ENCODE measurements at places on chromosomes 5 and 9.

- DNase-seq = no peak
Measured at GRCh38 chr9:134535171-134535570, 106.4 kb upstream of the COL5A1 start.

DNA sequence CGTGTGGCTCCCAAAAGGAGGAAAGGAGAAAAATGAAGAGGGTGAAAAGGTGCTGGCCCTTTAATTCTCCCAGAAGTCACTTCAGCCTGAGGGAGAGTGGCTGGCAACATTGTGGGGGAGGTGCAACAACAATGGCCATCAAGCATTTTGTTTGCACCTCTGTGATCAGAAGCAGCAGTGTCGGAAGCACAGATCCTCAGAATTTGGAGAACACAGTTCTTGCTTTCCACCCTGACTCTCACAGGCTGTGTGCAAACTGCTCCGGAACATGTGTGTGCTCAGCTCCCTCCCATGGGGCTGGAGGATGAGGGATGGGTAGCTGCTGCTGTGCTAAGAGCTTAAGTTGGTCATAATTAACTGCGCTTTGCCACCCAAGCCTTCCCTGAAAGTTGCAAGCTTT, 127.1 kb downstream of the DPYSL3 start:
- DNase-seq = no peak

GRCh38 chr9:123354806-123355508, 1.0 kb upstream of the CRB2 start:
- DNase-seq = peak; percentile 30

- DNase-seq = no peak
Measured at GRCh38 chr9:97388721-97389238, 23.1 kb upstream of the TDRD7 start.

- no peak for DNase-seq
Measured at GRCh38 chr9:124285903-124286291, 28.1 kb downstream of the NEK6 start.

GRCh38 chr5:87120518-87121303, 147.0 kb upstream of the RASA1 start:
- peak; percentile 99 for DNase-seq

DNA sequence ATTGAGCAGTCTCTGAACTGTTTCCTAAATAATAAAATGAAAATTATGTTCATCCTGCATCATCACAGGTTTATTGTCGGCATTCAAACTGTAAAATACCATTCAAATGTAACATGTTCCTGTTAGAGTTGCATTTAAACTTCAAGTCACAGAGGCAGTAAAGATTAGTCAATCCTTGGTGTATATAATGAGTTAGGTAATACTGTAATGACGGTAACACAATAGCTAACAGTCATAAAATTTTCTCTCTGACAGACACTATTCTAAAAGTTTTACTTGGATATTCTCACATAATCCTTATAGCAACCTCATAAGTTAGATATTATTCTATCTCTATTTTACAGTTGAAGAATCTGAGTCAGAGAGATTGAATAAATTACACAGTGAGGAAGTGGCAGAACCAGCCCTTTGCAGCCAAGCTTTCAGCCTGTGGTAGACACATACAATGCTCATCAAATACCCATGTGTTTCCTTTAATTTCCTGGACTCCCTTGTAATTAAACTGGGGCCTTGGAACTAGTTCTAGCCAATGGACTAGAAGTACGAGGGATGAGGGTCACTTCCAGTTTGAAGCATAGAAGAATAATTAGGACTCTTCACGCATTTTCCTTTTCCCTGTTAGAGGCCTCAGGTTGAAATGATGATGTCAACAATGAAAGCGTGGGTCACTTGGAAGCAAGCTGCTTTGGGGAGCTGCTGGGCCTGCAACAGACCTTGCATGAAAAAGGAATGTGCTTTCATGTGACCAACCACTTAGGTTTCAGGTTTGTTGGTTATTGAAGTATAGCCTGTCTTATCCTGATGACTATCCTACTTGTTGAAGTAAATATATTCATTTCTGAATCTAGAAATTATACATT, 12.3 kb upstream of the CAST start:
- DNase-seq = peak; percentile 30

DNA sequence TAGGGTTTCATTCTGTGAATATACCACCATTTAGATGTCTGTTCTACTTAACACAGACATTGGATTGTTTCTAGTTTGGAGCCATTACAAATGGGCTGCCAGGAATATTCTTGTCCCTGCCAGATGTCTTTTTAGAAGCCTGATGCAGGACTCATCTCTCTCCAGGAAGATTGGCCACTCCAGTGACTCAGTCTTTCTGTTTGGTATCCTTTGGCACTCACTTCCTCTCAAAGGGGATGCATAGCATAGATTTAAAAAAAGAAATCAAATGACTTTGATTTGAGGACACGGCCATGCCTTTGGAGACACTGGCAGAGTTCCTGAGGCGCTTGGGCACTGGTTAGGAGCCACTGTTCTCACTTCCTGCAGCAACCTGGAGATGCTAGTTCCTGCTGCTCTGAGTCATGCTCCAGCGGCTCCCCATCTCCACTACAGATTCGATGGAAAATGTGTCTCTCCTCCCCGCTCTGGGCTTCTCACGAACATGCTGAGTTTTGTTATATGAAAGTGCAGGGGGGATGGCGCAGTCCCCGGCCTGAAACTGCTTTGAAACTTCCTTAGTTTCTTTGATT, 3.5 kb upstream of the ZNF366 start:
- DNase-seq = peak; percentile 55

DNA sequence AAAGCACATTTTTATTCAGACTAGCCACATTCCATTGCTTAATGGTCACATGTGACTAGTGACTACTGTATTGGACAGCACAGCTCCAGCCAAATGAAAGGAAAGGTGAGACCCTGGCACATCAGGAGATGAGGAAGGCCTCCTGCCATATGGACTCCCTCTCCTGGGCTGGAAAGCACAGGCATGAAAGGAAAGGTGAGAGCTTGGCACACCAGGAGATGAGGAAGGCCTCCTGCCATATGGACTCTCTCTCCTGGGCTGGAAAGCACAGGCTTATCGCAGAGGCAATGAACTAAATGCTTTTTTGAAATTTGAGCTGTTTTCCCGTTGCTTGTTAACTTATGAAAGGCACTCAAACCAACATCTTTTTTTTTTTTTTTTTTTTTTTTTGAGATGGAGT, 144.8 kb upstream of the SLC12A2 start:
- no peak for DNase-seq

GRCh38 chr9:123615381-123615780, 259.4 kb downstream of the CRB2 start:
- DNase-seq = no peak

- DNase-seq = no peak
Measured at GRCh38 chr5:74407701-74408100, 232.8 kb downstream of the ENC1 start.

DNA sequence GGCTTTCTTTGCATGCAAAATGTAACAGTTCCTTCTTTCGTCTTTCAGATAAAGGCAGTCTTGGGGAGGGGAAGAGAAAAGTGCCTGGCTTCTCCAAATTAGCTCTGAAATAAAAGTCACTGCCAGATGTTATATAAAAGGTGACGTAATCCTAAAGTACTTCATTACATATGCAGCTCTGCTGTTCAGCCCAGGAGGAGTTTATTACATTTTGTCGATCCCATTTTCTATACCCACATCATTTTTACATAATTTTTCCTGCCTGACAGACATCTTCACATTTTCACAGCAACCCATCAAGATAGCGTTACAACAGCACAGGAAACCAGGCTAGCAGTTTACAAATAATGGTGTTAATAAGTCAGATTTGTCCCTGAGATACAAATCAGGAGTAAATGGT, 86.7 kb upstream of the SLC30A5 start:
- no peak for DNase-seq

GRCh38 chr5:126811515-126812198, 34.7 kb downstream of the LMNB1 start:
- DNase-seq = peak; percentile 41

- DNase-seq = no peak
Measured at GRCh38 chr5:62327138-62328053, 21.4 kb downstream of the KIF2A start.

GRCh38 chr5:132463811-132464155, 26.8 kb downstream of the IRF1 start:
- no peak for DNase-seq

DNA sequence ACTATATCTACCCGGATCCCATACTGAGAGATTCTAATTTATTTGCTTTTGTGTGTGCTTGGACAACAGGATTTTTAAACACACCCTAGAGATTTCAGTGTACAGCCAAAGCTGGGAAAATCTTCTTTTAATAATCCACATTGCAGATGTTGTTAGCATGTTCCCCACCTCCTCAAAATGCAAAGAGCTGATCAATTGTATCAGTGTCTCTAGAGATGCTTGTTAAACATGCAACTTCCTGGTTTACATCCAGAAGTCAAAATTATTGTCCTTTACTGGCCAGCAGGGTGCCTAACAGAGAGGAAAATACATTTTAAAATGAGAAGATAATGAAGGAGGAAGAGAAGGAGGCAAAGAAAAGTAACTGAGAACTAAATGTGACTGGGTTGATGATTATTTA, 793.3 kb downstream of the SEMA5A start:
- DNase-seq = no peak

- DNase-seq = no peak
Measured at GRCh38 chr5:173056783-173057061, 570 bp downstream of the CREBRF start.

DNA sequence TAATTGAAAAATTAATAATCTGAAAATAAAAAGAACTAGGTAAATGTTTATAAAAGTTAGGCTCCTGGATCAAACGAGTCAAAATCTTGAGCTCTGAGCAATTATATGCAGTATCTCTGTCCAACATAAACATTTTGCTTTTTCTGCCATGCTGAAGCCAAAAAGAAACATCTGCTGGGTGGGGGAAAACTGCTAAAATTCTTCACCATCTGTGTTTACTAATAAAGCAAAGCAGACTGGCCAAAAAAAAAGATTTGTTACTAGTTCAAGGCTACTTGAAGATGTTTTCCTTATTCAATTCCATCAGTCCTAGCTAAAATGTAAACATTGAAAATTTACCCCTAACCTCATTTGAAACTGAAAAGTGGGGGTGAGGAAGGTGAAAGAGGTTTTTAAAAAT, 29.7 kb downstream of the GTF3C4 start:
- DNase-seq = no peak

- DNase-seq = no peak
Measured at GRCh38 chr5:16490911-16491310, 25.3 kb upstream of the ZNF622 start.

DNA sequence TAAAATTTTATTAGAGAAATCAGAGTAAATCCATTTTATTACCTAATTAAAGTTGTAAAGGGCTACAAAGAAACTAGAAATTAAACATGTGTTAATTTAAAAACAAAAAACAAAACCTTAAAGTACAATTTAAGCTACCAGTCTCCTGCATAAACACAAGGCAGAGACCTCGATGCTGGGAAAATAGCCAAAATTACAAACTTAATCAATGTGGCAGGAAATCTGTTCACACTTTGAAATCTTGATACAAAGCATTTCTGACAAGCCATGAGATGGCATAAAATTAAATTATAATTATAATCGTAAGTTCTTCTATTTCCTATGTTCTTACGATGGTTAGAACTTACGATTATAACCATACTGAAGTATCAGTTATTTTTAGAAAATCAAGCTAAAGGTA, 158.0 kb upstream of the FREM1 start:
- DNase-seq = no peak

DNA sequence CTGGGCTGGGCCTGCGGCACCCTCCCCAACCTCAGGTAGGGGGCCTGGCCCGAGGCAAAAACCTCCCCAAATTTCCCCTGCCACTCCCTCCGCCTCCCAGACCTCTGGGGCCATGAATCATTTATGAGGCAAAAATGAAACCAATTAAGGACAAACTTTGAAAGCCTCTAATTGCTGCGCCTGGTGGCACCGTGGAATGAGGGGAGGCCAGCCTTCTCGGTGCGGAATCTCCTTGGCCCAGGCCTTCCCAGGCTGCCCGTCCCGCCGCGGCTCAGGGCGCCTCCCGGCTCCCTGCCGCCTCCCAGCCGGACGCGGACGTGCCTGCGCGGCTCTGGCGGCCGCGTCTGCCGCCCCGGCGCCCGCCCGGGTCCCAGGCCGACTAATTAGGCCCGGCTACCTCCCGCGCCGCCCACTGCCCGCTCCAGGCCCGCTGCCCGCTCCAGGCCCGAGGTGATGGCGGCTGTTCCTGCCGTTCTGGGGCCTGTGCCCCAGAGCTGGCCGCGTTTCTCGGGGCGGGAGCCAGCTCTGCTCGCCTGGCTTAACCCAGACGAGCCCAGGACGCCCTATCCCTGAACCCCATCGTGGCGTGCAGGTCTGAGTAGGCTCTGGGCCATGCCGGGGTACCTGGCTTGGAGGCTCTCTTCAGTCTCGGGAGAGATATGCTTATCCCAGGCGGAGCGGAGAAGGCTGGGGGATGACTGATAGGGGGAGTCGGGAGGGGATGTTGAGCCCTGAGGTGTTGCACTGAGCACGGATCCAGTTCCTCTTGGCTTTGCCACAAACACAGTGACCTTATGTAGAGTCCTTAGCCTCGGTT, 20.1 kb downstream of the CXXC5 start:
- peak; percentile 39 for DNase-seq

- DNase-seq = no peak
Measured at GRCh38 chr5:81005708-81006107, 45.5 kb downstream of the RASGRF2 start.

- peak; percentile 27 for DNase-seq
Measured at GRCh38 chr9:121201045-121201737, 478 bp downstream of the RAB14 start.

- no peak for DNase-seq
Measured at GRCh38 chr9:12633016-12633765, 60.0 kb upstream of the TYRP1 start.

- DNase-seq = no peak
Measured at GRCh38 chr5:68086857-68087256, 128.7 kb upstream of the PIK3R1 start.

- DNase-seq = no peak
Measured at GRCh38 chr5:113274836-113275414, 159.9 kb downstream of the TSSK1B start.

- peak; percentile 15 for DNase-seq
Measured at GRCh38 chr9:84677080-84677479, 7.6 kb downstream of the NTRK2 start.

GRCh38 chr9:68627594-68627993, 77.4 kb upstream of the PIP5K1B start:
- DNase-seq = no peak

Measured in epithelial cell of esophagus (primary cell).